Fibroblast of skin of right biceps (primary cell): ENCODE measurements at places on chromosomes 7 and 10.

DNA sequence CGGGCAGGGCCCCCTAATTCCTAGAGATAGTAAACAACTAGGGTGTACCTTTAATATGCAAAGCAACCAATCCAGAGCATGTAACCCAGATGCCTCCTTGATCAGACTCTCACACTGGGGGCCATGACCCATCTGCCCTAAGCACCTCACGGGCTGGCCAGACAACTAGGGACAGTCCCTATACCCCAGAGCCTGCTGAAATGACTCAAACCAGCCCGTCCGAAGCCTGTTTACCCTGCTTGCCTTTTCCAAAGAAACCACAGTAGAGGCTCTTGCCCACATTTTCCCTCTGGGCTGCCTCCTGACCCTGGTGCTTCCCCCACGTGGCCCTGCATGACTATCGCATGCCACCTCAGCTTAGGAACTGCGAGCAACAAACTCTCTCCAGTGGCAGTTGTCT, 46.2 kb downstream of the RGS10 start:
- DNase-seq = no peak

DNA sequence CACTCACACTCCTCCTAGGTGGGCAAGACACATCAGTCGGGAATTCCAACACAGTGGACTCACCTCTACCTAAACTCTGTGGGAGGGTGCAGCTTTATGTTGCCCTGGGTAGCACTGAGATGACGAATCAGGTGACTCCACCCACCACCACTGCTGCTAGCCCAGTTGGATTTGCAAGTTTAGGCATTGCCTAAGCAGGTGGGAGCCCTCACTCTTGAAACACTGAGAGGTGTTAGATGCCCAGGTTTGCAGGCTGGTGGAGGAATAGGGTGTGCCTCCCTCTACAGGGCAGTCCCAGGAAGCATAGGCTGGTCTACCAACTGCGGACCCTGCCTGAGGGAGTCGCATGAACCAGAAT, 708.9 kb downstream of the POM121L12 start:
- DNase-seq = no peak

- DNase-seq = no peak
These were observed 60.2 kb upstream of the PTPN12 start for GRCh38 chr7:77476871-77477270.

DNA sequence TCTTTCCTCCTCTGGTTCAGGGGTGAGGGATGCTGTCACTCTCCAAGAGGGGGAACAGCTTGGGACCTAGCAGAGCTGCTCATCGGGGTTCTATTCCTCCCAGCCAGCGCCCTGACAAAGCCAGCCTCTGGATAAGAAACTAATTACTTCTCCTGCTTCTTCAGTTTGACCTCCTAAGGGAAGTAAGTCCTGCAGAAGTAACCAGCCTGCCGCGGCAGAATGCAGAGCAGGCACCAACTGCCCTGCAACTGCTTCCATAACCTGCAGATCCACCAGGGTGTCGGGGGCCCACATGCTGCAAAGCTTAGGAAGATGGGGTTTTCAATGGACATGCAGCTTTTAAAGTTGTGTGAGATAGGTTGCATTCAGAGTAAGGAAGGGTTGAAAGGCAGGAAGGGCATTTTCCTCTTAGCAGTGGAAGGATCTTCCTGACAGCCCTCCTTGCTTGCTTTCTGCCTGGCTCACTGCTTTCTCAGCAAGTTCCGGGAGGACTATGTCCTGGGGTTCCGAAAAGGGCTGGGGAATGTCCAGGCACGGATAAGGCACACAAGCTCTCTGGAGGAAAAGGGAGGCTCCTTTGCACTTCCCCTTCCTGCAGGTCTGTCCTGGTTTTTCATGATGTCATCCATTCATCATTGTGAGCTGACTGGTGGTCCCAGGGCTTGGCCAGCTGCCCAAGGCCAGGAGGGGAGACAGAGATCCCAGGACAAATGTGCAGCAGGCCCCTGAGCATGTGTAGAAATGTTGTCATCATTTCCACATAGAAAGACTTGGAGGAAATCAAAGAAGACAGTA, 24.3 kb upstream of the CALU start:
- DNase-seq = no peak

GRCh38 chr7:106063024-106063423, 49.1 kb downstream of the SYPL1 start:
- no peak for DNase-seq

- no peak for DNase-seq
These were observed 9.4 kb downstream of the LIMK1 start for GRCh38 chr7:74092964-74093471.

GRCh38 chr10:77415313-77415960, 222.2 kb downstream of the KCNMA1 start:
- DNase-seq = peak; percentile 56

GRCh38 chr10:114175667-114176066, 1.7 kb upstream of the CCDC186 start:
- no peak for DNase-seq

DNA sequence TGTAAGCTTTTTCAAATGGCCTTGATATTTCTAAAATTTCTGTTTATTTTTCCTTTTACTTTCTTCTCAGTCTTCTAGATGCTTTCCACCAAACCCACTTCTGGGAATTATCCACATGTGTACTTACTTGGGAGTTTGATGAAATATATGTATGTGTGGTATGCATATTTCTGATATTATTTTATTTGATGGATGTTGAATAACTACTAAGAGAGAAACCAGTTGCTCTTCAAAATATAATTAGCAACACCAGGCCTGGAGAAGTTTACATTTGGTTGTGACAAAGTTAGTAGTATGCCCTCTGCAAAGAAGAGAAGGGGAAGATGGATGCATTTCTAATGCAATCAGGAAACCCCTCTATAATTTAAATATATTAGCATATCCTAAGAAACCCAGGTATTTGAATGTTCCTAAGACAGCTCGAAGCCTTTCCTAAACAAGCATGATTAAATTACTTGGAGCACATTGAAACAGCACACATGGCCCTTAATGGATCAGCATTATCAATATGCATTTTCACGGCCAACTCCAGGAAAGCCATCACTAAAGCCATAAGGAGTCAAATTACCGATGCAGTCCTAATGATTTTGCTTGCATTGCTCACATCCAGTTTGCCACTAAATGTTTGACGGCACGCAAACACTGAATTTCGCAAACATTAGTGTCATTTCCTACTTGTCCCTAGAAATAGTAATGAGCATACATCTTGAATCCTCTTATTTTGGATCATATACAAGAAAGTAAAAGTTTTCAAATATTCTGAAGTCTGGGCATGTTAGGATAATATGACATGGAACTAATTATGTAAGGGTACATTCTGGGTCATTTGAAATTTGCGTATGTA, 393.8 kb downstream of the EXOC4 start:
- no peak for DNase-seq

DNA sequence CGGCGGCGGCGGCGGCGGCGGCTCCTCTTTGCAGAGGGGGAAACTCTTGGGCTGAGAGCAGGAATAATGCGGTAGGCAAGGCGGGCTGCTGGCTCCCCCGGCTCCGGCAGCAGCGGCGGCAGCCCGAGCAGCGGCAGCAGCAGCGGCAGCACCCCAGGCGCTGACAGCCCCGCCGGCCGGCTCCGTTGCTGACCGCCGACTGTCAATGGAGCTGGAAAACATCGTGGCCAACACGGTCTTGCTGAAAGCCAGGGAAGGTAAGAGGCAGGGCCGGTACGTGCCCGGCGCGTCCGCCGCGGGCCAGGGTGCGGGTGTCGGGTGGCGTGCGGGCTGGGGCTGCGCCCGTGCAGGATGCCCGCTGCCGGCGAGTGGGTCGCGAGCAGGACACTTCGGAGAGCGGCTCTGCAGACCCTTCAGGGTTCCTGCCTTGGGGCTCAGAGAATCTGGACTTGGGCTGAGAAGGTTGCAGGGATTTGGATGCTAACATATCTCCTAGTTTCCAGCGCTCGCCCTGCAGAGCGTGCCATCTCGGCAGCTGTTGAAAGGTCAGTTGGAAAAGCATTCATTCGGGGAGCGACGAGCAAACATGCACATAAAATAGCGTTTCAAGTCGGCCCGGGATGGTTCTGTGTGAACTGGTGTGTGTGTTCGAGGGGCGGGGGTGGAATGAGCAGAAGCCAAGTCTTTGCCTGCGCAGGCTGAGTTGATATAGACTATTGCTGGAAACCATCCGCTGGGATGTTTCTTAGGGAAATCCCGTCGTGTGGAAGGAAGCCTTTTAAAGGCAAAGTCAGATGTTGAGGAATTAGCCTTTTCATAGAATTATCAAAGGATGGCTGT, 562 bp downstream of the GRK5 start:
- peak; percentile 59 for DNase-seq

DNA sequence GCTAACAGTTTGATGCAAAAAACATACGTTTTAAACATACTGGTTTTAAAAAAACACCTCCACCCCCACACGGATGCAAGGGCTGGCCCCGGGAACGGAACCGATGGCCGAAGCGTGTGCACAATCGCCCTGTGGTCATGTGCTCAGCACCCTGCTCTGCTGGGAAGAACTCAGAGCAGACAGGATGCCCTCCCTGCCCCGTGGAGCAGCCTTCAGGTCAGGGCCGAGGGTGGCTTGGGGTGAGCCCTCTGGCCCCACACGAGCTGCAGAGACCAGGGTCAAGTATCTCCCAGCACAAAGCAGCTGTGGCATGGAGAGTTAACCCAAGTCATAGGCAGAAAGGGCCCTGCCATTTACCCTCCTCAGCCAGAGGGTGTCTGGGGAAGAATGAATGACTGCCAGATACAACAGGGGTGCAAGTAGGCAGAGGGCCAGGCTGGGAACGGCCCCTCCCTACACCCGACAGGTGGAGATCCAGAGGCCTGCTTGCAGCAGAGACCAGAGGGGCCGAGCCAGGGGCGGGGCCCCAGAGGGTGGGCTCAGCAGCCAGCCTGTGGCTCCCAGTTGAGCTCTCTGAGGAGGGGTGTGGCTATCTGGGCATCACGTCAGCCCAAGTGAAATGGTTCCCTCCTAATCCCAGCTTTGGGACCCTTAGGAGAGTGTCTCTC, 56.8 kb downstream of the ZRANB1 start:
- no peak for DNase-seq

- DNase-seq = no peak
These were observed 36.0 kb upstream of the OTUD1 start for GRCh38 chr10:23402856-23403255.

GRCh38 chr7:51027935-51028830, 245.5 kb upstream of the GRB10 start:
- DNase-seq = no peak

GRCh38 chr10:110150046-110150445, 57.4 kb upstream of the MXI1 start:
- DNase-seq = no peak

DNA sequence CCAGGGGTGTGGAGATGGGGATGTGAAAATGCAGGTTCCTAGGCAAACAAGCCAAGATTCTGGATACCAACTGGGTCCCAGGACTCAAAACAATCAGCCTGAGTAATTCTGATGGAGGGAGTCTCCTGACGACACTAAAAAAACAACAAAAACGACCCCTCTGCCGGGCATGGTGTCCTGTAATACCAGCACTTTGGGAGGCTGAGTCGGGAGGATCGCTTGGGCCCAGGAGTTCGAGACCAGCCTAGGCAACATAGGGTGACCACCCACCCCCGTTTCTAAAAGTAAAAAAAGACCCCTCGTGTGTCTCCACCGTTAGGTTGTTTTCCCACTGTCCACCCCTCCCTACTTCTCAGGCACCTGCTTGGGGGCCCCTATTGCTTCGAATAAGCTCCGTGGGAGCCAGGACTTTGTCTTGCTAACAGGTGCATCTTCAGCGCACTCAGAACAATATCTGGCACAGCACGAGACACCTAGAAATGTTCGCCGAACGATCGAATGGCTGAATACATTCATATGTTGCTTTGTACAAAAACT, 743 bp upstream of the NRF1 start:
- DNase-seq = no peak

DNA sequence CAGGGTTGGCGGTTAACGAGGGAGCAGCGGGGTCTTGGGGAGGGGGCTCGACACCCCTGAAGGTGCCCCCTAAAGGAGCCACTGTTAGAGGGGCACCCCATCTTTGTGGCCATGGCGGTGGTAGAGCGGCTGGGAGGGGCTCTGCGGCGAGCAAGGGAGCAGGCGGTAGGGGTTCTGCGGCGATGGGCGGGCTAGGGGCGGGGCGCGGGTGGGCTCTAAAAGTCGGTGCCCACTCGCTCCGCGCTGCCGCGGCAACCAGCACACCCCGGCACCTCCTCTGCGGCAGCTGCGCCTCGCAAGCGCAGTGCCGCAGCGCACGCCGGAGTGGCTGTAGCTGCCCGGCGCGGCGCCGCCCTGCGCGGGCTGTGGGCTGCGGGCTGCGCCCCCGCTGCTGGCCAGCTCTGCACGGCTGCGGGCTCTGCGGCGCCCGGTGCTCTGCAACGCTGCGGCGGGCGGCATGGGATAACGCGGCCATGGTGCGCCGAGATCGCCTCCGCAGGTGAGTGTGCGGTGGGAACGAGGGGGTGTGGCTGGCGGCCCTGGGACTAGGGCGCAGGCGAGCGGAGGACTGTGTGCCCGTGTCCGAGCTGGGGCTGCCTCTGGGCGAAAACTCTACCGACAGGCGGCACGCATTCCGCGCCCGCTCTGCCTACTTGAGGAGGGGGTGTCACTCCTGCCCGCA, at the start of gene MEST:
Gene MEST, plus strand, starts transcription at position 245 of the 682 bp plus-strand sequence. Its CDS starts 229 bp downstream, at position 474.
- peak; percentile 64 for DNase-seq

DNA sequence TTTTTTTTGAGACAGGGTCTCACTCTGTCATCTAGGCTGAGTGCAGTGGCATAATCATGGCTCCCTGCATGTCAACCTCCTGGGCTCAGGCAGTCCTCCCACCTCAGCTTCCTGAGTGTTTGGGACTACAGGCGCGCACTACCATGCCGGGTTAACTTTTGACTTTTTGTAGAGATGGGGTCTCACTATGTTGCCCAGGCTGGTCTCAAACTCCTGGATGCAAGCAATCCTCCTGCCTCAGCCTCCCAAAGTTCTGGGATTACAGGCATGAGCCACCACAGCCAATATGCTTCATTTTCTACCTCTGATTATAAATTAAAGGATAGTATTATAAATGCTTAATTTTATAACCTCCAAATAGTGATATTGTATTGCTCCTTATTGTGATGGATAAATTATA, 121.3 kb downstream of the ADK start:
- no peak for DNase-seq

- DNase-seq = no peak
These were observed 112.6 kb upstream of the TBX20 start for GRCh38 chr7:35366167-35367155.

- no peak for DNase-seq
These were observed 63.4 kb upstream of the PLA2G12B start for GRCh38 chr10:73017955-73018480.

DNA sequence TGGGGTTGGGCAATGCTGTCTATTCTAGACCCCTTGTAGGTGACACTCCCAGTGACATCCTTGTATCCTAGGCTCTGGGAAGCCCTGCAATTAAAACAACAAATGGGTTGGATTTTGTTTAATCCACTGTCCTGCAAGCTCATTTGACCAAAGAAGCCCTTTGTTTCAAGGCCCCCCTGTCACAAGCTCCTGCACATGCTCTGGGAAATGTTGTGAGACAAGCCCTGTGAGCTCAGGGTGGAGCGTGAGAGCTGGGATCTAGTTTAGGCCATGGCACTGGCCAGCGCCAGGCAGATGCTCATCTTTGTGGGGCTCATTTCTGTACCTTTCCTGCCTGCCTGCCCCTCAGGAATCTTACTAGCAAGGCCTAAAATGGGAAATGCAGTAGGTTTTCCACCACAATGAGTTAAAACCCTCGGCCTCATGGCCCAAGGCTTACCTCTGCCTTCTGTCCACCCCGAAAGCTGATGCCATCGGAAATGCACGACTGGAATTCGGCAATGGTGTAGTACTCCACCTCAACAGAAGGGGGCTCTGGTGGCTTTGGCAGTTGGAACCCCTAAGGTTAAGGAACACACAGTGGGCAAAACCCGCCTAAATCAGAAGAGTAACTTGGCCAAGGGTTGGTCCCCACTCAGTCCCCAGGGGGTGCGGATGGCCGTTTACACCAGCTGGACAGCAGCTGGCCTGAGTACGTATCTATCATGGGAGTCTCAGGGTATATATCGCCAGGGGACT, 112.0 kb downstream of the NEURL1 start:
- peak; percentile 55 for DNase-seq

GRCh38 chr7:92841192-92841591, 4.8 kb upstream of the CDK6 start:
- DNase-seq = no peak
